ENCODE measurements at places on chromosomes 13 and 19.

- peak; percentile 13 for DNase-seq
These were observed 7.3 kb downstream of the MRPL4 start for GRCh38 chr19:10259162-10259905.

- DNase-seq, result no peak
These were observed 27.4 kb upstream of the TIMM44 start for GRCh38 chr19:7970716-7971448.

- no peak for DNase-seq
These were observed 1624.1 kb upstream of the PRR20A start for GRCh38 chr13:55516610-55517009.

DNA sequence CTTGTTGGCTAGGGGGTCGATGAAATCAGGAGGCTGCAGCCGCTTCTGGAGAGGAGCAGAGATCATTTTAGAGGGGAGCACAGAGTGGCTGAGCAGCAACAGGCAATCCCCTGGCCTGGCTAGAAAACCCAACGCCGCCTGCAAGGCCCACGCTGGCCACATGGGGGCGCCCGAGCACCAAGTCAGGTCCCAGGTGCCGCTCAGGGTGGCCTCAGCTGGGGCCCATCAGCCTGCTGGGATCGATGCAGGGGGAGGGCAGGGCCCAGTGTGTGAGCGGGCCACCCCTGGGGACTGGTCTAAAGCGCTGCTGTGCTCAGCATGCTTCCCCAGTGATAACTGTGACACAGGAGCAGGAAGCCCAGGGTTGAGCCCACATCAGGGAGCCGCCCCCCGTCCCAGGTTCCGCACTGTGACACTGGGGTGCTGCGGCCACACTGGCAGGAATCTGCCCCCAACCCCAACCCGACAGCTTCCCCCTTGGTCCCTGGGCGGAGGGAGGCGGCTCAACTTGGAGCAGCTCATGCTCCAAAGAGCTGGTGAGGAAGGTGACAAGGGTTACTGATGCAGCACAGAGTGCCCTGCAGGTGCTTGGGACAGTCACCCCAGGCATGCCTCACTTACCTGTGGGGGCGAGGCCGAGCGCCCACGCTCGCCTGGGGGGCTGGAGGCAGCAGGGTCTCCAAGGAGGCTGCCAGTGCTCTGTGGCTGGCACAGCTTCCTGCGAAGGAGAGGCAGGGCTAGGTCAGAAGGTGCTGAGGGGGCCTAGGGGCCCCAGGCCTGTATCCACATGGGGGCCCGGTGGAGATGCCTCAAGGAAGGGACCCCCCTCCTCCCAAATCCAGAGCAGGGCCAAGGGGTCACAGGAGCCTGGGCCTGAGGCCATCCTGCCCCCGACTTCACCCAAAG lies 13.3 kb upstream of the ISYNA1 start:
- peak; percentile 79 for DNase-seq

- DNase-seq, result no peak
These were observed 369.0 kb downstream of the UQCRFS1 start for GRCh38 chr19:28843761-28844492.

DNA sequence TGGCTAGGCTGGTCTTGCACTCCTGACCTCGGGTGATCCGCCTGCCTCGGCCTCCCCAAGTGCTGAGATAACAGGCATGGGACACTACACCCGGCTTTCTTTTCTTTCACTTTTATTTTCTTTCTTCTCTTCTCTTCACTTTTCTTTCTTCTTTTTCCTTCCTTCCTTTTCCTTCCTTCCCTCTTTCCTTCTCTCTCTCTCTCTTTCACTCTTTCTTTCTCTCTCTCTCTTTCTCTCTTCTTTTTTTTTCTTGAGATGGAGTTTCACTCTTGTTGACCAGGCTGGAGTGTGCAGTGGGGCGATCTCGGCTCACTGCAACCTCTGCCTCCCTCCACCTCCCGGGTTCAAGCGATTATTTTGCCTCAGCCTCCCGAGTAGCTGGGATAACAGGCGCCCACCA lies 812 bp upstream of the ZNF493 start:
- DNase-seq, result no peak

- peak; percentile 65 for DNase-seq
These were observed 43.5 kb upstream of the NPAS1 start for GRCh38 chr19:46975925-46976782.

DNA sequence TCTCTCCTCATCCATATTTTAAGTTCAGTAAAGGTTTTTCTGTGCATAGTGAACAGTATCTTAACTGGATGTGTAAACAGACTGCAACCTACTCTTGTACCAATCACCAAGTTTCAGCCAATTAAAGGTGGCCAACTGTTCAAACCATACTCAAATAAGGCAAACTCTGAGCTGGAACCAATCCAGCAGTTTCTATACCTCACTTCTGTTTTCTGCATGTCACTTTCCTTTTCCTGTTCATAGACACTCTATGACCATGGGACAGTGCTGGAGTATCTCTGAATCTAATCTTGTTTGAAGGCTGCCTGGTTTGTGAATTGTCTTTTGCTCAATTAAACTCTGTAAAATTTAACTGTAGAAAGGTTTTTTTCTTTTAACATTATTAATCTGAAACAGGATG lies 470.3 kb upstream of the SLITRK6 start:
- no peak for DNase-seq

DNA sequence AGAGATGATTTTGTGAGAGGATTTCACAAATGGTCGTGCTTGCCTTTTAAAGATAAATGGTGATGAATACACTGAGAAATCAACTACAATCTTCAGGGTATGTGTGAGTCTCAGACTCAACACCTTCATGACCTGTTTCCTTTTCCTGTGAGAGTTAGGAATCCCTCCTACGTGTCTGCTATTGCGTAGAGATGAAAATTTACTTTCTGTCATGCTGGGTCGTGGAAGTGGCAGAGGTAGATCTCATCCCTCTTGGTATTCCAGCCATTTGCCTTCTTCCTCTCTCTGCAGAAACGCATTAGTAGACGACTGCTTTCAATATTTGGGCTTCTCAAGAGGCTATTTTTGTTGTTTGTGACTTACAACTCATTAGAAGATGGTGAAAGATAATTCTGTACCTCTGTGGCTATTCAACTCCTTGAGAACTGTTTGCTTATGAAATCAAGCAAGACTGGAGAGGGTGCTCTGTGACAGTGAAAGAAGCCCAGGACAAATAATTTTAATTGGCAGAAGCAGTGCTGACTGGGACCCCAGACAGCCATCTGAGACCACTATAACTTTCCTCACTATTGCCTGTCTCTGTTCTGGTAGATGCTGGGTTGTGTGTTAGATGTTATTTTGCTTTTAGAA lies 233.1 kb downstream of the LACC1 start:
- no peak for DNase-seq

GRCh38 chr19:43692385-43692784 lies 22.4 kb upstream of the PLAUR start:
- DNase-seq, result no peak

GRCh38 chr13:109209526-109209925 lies 576.9 kb downstream of the IRS2 start:
- DNase-seq, result no peak

DNA sequence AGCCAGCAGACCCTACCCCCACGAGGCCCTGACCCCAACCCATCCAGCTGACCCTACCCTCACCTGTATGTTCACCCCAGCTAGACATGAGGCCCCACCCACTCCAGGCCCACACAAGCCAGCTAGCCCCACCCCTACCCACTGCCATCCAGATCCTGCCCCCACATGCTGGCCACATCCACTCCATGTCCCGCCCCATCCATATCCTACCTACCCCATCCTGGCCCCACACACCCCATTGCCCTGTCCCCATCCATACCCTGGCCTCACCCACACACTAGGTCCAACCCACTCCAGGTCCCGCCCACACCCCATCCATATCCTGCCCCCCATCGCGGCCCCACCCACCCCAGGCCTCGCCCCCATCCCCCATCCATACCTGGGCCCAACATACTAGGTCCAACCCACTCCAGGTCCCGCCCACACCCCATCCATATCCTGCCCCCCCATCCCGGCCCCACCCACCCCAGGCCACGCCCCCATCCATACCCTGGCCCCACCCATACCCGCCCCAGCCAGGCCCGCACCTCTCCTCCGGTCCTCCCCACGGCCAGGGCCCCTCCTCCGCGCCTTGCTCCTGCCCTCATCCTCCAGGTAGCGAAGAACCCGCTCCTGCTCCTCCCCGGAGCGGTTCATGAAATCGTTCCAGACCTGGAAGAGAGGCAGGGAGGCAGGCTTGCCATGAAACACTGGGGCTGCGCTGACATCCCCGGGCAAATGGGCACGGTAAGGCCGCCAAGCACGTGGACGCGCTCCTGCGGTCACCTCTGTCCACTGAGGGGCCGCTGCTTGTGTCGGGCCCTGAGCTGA lies 7.2 kb downstream of the RNU6-9 start:
- DNase-seq, result peak; percentile 27

- no peak for DNase-seq
These were observed 171.9 kb downstream of the TBC1D4 start for GRCh38 chr13:75309981-75310580.

- no peak for DNase-seq
These were observed 173.0 kb downstream of the TEX29 start for GRCh38 chr13:111493468-111493867.

DNA sequence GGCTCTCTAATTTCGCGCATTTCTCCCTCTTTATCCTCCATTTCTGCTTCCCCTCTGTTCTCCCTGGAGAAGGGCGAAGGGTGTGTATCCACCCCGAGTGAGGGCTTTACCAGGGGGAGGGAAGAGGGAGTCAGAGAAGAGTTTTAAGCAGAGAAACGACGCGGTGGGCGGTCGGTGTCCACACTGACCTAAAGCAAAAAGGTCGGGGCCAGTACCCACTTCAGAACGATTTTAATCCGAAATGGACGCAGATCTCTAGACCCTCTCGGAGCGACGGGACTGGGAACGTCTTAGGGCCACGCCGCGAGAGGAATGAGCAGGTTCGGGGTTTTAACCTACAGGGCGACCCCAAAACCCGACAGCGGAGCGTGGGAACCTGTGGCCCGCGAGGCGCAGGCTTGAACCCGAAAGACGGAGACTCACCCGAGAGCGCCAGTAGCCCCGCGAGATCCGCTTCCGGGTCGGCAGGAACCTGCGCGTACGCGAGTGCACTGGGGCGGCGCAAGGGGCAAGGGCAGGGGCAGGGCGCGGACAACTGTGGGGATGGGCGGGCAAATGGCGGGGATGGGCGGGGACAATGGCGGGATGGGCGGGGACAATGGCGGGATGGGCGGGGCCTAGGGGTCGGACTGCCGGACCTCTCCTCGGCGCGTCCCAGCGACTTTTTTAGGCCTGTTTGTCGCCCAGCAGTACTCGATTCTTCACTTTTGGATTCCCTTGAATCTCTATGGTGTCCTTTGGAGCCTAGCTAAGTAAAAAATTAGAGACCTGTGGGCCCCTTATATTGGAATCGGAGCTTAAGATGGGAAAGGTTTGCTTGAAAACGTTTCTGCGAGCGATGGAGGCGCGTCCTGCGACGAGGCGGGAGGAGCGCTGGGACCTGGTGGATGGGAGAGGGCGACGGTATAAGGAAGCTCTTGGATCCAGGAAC lies at the start of gene ZNF677:
TSS of gene ZNF677 (minus strand) at position 463 of the 931 bp plus-strand sequence. CDS start 3,323 bp downstream, outside the sequence.
- peak; percentile 85 for DNase-seq

DNA sequence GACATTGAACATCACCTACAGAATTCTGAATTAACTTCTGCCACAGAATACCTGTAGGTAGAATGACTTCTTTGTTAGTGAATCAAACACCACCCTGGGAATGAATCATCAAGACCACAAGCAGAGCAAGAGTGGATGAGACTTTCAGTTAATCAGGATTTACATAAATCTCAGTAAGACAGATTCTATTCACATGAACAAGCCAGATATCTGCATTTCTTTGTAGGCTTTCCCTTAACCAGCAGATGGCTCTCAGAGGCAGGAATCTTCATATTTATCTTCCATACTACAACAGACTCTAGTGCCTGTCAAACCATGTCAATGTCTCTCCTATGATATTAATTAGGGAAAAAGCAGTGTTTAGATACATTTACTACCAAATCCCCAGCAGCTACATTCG lies 412.1 kb downstream of the KLF12 start:
- DNase-seq, result no peak

DNA sequence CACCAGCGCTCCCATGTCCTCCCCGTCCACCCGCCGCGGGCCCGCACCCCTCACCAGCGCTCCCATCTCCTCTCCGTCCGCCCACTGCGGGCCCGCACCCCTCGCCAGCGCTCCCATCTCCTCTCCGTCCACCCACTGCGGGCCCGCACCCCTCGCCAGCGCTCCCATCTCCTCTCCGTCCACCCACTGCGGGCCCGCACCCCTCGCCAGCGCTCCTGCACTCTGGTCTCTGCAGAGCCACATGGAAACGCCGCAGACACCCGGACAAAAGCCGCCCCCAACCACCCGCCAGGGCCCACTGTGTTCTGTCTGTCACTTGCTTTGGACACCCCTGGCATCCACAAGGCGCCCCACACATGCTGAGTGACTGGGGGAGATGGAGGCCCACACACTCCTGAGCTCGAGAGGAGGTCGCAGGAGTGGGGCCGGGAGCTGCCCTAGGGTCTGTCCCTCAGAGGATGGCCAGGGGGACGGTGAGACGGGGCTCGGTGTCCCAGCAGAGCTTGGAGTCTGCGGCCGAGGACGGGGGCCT lies 7.4 kb downstream of the CFD start:
- DNase-seq, result no peak

Data from caudate nucleus (tissue), 63 donors.